NCI-H1092 treated with DMSO at 0.1 percent for 48 hours (cell line): ENCODE measurements at places on chromosomes 12 and 14.

GRCh38 chr12:85424581-85425348, 144.7 kb downstream of the ALX1 start:
- no peak for DNase-seq

GRCh38 chr12:131098178-131098981, 144.7 kb downstream of the ADGRD1 start:
- DNase-seq, result no peak

GRCh38 chr12:52872644-52873389, 24.0 kb upstream of the KRT78 start:
- DNase-seq, result no peak

GRCh38 chr12:108712165-108712924, 19.0 kb downstream of the CORO1C start:
- no peak for DNase-seq

GRCh38 chr12:19074700-19075099, 54.8 kb upstream of the PLEKHA5 start:
- no peak for DNase-seq

DNA sequence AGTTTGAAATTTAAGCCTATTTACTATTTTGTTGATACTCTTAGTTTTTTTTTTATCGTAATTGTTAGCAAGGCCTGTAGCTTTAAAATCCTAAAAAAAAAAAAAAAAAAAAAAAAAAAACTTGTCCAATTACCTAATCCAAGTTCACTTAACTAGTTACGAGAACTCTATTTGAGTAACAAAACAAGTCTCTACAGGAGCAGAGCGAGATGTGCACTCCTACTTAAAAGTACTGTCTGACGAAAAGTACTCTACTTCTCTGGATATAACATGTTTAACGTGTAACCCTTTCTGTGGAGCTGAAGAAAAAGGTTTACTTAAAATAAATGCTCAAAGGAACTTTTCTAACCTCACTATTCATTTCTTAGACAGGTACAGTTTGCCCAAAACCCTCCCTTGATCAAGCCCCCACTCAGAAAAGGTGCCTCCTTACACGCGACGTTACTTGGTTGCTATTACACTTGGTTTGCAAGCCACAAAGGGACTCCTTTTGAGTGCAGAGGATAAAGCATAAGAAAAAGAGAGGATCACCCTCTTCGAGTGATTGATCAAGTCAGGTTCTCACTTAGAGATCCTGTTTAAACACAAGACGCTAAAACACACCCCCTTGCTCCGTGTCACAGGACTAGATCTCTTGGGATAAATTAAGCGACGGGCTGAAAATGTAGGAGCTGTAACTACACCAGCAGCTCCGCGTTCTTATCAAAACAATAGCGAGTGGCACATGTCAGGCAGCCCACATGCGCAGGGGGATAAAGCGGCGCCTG, 2.2 kb downstream of the BAZ1A start:
- DNase-seq, result peak; percentile 30

DNA sequence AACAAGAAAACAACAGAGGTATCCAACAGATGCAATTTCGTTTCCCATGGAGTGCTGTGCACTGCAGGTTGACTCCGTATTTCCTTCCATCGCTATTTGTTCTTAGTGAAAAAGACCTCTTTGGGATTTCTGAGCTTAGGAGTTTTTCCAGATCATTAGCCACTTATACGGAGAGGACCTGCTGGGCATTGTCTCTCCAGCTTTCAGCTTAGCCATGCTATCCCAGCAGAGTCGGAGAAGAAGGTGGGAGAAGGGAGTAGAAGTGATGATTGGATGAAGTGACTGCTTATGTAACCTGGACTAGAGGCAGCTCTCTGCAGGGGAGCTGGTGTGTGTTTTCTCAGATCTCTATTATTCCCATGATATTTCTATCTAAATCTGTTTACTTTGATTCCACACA, 737.7 kb downstream of the DIO2 start:
- no peak for DNase-seq

- DNase-seq, result no peak
Measured at GRCh38 chr12:89461190-89461589, 63.4 kb downstream of the GALNT4 start.

DNA sequence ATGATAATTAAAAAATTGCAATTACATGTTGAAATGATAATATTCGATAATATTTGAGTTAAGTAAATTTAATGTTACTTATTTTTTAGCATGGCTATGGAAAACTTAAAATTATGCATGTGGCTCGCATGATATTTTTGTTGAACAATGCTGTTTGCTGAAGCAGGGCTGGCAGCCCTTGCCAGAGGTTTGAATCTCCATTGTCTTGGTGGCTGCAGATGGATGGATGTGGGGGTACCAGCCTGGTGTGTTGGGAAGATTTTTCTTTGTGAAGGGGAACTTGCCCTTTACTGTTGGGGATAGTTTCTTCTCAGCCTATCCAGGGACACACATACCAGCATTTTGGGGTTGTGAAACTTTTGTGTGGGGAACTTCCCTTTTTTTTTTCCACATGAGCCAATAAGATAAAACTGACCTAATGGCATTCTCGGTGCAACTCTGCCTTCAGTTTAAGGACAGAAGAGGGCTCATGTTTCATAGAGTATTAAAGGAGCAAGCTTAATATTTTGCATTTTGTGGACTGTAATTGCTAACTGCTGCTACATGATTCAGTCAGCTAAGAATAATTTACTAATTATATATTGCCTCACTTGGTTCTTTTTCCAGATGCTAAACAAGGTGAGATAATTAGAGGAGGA, 8.8 kb downstream of the RASSF3 start:
- DNase-seq, result no peak

GRCh38 chr12:13154831-13155230, 41.7 kb upstream of the EMP1 start:
- no peak for DNase-seq

GRCh38 chr12:132604151-132604618, 6.2 kb downstream of the LRCOL1 start:
- DNase-seq, result no peak

GRCh38 chr12:127293507-127294310, 973.3 kb upstream of the TMEM132C start:
- DNase-seq, result peak; percentile 36

GRCh38 chr12:75978677-75979076, 52.9 kb downstream of the PHLDA1 start:
- DNase-seq, result no peak

- no peak for DNase-seq
Measured at GRCh38 chr14:89256283-89256682, 160.8 kb downstream of the FOXN3 start.

GRCh38 chr12:108637222-108637971, 3.7 kb upstream of the SELPLG start:
- DNase-seq, result no peak

GRCh38 chr12:75834591-75834990, 197.0 kb downstream of the PHLDA1 start:
- DNase-seq, result no peak

DNA sequence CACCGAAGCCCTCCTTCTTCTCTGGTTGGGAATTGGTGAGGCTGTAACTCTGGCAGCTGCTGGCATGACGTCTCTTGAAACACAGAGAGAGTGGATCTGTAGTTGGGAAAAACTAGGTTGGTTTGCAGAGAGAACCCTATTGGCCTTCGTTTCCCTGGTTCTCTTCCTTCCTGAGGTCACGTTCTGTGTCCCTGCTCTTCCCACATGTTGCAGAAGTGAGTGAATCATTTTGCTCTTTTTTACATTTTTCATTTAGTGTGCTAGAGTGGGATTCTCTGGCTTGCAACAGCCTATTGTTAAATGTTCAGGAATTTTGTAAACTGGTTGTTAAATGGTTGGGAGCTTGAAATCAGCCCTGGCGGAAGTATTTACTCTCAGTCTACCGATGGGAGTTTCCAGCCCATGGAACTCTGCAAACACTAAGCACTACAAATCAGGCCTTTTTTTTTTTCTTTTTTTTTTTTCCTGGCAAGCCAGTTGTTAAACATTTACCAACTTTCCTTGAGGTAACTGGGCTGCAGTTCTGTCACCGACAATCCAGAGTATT, 26.8 kb upstream of the CKAP4 start:
- DNase-seq, result no peak

- DNase-seq, result no peak
Measured at GRCh38 chr12:109580272-109580671, 6.7 kb downstream of the MVK start.

DNA sequence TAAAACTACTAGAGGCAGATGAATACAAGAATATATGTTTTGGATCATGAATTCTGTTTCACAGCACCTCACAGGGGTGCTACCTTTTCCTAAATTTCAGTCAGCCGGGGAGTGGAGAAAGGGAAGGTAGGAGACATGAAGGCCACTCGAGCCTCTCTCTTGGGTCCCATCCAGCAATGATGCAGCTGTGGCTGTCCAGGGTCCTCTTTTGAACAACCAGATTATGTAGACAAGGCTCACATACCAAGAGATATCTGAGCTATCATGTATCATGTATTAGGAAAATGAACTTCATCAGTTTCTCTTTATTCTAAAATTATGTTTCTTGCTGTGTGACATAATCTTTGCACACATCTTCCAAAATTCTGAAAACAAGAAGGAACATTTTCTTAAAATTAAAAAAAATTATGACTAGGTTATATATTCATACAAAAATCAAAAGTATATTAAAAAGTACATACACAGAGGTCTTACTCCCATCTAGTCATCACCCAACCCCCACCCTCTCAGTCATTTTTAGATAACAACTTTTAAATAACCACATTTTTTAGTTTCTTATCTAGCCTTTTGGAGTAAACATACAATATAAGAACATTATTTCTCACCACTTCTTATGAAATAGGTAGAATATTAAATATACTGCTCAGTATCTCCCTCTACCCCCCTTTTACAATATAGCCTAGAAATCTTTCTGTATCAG, 88.7 kb downstream of the ACADS start:
- no peak for DNase-seq

GRCh38 chr12:131816495-131816894, 11.7 kb upstream of the MMP17 start:
- DNase-seq, result no peak

DNA sequence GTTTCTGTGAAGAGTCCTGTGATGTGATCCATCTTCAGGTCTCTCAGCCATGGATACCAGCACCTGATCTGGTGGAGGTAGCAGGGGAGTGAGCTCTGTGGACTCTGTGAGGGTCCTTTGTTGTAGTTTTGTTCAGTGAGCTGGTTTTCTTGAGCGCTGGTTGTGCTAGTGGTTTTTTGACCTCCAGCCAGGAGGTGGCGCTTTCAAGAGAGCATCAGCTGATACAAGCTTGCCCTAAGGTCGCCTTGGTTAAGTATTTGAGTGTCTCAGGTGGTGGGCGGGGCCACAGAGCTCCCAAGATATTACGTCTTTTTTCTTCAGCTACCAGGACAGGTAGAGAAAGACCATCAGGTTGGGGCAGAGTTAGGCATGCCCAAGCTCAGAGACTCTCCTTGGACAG, 139.7 kb downstream of the TTLL5 start:
- DNase-seq, result no peak

- DNase-seq, result peak; percentile 82
Measured at GRCh38 chr14:57189070-57189469, 79.6 kb downstream of the EXOC5 start.

- no peak for DNase-seq
Measured at GRCh38 chr14:105069871-105070759, 4.9 kb upstream of the GPR132 start.

DNA sequence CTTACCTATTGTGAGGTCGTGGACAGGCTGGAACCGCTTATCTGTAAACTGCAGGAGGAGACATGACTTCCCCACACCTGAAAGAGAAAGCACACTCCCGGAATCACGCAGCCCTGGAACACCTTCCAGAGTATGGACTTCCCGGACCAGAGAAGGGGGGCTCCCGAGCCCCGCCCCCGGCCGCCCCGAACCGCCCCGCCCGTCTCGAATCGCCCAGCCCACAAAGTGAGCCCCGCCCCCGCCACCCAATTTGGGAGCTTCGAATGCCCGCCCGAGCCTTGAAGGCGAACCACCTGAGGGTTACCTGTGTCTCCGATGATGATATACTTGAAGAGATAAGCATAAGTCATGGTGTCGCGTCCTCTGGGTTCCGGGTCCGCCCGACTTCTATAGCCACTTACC, 235 bp downstream of the RAB2B start:
- no peak for DNase-seq

GRCh38 chr14:100439781-100440180, 116.6 kb downstream of the SLC25A47 start:
- DNase-seq, result no peak

DNA sequence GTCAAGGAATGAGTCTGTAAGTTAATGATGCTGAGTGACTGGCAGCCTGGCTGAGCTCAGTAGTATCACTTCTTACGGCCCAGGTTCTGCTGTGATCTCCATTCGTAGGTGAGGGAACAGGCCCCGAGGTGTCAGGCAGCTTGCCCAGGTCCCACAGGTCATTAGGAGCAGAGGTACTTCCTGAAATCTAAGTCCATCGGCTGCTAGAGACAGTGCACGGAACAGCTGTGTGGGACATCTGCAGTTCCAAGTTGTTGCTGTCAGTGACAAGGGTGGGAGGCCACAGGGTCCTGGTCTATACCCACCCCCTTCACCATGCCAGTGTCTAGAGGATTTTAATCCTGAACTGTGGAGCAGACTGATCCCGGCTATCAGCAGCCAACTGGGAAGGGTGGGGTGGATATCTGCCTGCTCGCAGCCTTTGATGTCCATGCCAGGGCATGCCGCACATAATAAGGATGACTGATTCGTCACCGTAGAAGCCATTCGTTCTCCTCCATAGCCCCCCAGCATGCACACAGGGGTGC, 82.3 kb upstream of the RIN3 start:
- no peak for DNase-seq

GRCh38 chr14:90753456-90754005, 62.7 kb downstream of the TTC7B start:
- DNase-seq, result no peak

DNA sequence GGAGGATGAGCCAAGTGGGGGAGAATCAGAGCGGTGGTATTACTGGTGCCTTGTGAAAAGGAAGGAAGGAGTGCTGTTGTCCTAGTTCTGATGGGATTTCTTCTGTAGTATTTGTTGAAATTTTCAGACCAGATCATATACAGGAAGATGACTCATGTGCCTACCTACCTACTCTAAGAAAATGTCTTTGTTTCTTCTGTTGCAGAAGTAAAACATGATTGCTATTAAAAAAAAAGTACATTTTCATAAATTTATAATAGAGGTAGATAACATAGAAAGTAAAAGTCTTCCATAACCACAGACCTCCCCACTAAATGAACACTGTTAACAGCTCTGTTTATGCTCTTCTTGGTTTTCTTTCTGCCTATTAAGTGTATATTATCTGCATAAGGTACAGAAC, 26.9 kb downstream of the SAMD4A start:
- no peak for DNase-seq

DNA sequence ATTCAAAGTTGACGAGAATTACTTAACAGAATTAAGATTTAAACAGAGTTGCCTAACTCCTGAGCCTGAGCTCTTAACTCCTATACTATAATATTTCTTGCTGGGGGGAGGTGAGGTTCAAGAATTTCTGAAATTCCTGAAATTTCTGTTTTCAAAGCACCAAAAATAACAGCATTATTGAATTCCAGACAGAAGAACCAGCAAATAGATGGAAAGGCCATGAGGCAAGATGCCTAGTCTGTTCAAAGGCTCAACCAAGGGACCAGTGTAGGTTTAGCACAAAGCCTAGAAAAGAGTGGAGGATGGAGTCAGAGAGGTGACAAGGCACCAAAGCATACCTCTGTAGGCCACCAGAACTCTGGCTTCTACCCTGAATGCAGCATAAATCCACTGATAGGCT, 76.4 kb downstream of the PPP1R12A start:
- DNase-seq, result no peak
